Left renal cortex interstitium (tissue), 4 donors: ENCODE measurements at places on chromosomes 11 and 22.

- DNase-seq = no peak
Observed at GRCh38 chr22:33853200-33854097, 66.8 kb downstream of the LARGE1 start.

GRCh38 chr11:125690006-125690405 lies 9.4 kb upstream of the ACRV1 start:
- no peak for DNase-seq

- no peak for DNase-seq
Observed at GRCh38 chr11:76798202-76798581, 15.0 kb downstream of the TSKU start.

GRCh38 chr11:66015454-66015881 lies 3.7 kb downstream of the CST6 start:
- DNase-seq = no peak

GRCh38 chr11:120747850-120748814 lies 236.6 kb downstream of the GRIK4 start:
- DNase-seq = no peak

DNA sequence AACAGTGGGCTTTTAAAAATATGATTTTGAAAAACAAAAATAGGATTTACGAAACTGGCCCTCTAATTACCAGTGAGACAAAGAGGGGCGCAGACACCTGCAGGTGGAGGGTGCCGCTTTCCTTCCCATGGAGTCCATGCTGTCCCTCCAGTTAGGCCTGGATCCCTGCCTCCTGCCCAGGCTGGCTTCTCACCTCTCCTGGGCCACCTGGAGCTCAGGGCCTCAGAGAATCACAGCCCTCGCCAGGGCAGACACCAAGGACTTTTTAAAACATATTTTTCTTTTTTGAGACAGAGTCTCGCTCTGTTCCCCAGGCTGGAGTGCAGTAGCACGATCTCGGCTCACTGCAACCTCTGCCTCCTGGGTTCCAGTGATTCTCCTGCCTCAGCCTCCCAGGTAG lies 1437.2 kb downstream of the TBC1D22A start:
- DNase-seq = no peak

- no peak for DNase-seq
Observed at GRCh38 chr11:118528511-118528910, 1.2 kb downstream of the TTC36 start.

DNA sequence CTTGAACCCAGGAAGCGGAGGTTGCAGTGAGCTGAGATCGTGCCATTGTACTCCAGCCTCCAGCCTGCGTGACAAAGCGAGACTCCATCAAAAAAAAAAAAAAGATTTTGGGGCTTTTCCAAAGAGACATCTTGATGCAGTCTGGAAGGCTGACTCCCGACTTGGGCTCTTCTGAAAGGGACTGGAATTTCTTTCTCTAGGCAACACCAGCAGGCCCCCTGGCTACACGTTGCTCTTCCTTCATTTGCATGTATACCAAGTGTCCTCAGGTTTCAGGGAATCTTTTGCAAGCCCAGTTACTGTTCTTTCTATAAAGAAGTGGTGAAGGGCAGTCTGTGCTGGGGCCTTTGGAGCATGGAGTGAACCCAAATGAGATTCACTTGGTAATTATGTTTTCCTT lies 211.0 kb downstream of the GRIK4 start:
- no peak for DNase-seq

DNA sequence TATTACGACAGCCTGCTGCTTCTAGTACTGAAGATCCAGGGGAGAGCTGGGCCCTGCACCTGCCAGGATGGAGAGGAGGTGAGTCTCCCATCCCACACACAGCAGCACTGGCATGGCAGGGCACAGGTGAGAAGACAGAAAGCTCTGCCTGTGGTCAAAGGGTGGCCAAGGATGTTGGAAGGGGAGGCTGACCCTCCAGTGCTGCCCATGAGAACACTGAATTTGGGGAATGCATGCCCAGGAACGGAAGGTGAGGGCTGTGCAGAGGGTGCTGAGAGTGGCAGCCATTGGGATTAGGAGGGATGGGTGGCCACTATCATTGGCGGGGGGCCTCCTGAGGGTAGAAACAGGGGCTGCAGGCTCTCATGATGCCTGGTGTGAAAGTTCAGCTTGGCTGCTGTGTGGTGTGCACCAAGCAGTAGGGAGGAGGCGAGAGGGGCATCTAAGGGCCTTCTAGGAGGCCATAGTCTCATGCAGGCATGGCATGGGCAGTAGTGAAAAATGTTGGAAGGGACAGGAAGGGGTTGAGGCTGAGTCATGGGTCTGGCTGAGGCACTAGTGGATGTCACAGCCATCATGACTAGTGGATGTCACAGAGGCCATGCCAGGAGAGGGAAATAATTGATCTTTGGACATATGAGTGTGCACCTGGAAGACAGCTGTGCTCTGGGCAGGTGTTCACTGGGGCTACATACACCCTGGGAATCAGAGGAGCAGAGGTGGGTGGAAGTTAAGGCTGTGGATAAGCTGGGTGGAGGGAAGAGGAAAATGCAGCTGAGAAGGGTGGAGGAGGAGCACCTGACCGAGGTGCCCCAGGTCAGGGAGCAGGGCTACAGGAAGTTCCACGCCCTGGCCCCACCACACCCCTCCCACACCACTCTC lies 2.5 kb upstream of the LRRC74B start:
- DNase-seq = no peak

DNA sequence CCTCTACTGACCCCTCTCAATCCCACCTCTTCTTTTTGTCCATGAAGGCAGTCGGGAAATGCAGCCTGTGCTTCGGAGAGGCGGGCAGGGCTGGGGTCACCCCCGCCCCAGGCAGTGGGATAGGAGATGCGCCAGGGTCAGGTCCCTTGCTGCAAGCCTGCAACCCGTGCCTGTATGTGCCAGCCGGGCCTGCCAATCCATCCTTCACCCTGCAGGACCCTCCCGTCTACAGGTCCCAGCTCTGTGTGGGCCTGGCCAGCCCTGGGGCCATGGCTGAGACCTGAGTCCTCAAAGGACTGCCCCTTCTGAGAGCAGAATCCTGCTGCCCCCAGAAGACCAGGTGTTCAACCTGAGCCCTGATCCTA lies 10.9 kb downstream of the ASCL2 start:
- DNase-seq = no peak

GRCh38 chr11:8015753-8016239 lies 28.7 kb downstream of the EIF3F start:
- DNase-seq = no peak

DNA sequence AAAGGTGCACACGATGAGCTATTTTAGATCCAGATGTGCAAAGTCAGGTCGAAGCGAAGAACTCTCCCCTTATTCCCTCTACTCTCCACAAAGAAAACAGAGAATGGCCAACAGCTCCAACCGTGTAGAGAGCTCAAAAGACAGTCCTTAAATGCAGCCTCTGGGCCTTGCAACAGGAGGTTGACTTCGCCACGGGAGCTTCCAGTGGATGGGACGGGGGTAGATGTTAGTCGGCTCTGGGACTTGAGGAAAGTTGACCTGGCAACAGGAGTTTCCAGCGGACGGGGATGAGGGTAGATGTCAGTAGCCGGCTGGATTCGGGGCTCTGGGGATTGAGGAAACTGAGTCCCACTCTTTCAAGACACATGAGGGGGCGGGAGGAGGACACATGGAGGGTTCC lies 450.4 kb downstream of the BRD1 start:
- no peak for DNase-seq

DNA sequence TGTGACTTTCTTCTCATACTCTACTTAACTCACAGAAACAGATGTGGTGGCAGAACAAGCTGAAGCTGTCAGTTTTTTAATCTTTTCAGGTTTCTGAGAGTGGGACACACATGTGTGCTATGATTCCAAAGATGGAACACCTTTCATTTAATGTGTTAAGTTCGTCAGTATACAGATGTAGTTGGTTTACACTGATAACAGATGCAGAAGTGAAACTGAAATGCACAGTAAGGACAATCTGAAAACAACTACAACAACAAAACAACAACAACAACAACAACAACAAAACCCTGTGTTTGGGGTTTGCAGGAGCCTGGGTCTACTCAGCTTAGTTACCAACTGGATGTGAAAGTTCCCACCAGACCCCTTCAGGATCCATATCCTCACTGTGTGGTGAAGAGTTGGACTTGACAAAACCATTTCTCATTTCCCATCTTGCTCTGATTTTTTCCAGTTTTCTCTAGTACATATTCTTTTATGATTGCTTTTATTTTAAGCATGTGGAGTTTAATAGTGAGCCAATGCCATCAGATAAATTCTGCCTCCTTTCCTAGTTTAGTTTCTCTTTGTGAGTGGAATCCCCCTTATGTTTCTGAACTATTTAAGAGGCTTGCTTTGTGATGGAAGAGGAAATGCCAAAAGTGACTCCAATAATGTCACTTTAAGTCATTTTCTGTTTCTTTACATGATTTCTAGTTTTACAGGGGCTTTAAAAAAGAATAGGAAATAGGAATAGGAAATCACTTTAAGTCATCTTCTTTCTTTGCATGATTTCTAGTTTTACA lies 47.8 kb downstream of the ARHGAP42 start:
- no peak for DNase-seq

- DNase-seq = no peak
Observed at GRCh38 chr11:67213178-67213621, 53.1 kb upstream of the GRK2 start.

DNA sequence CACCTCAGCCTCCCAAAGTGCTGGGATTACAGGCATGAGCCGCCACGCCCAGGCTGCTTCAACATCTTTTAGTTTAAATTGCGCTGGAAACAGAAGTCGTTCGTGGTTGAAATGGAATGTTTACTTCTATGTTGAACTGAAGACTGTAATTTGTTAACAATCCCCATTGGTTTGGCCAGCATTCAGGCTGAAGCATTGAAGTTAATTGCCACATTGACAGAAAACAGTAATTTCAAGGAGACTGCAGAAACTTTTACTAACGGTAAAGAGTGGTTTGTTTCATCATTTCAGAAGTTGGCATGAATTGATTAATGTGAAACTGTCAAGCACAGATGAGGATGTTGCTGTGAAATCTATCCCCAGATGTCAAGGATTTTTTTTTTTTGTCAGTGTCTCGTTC lies 14.2 kb downstream of the AP5B1 start:
- no peak for DNase-seq

GRCh38 chr11:123298488-123299447 lies 103.7 kb upstream of the CLMP start:
- DNase-seq = no peak

- no peak for DNase-seq
Observed at GRCh38 chr11:6682591-6682935, 577 bp downstream of the MRPL17 start.

DNA sequence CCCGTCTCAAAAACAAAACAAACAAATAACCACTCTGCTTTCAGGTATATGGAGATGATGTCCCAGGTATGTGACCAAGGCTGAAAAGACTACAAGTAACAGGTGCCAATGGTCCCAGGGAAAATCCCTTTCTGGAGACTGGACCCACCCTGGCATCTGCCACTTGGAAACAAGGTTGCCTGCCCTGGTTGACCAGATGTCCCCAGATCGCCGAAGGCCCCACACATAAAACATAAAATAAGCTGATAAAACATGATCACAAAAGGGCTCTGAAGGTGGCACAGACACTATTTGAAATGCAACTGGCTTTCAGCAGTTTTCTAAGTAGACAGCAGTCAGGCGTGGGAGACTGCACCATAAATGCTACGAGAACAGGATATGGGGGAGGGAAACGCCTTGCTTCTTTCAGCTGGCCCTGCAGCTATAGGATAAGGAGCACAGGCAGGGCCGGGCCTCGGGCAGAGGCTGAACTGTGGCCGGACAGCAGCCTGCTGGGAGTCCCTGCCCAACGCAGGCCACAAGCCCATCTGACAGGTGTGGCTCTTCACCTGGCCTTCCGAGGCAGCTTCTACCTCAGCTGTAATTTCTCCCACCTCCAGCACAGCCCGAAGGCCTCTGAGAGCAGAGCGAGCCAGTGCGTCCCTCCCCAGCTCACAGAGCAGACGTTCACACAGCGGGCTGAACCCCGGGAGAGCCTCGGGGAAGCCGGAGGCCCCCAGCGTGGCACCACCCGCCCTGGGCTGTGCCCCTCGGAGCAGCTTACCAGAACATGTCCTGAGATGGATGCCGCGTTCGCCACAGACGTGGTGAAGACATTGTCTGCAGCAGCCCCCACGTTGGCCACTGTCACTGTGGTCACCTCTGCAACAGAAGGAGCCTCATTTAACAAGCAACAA lies 4.0 kb downstream of the DEAF1 start:
- DNase-seq = no peak

DNA sequence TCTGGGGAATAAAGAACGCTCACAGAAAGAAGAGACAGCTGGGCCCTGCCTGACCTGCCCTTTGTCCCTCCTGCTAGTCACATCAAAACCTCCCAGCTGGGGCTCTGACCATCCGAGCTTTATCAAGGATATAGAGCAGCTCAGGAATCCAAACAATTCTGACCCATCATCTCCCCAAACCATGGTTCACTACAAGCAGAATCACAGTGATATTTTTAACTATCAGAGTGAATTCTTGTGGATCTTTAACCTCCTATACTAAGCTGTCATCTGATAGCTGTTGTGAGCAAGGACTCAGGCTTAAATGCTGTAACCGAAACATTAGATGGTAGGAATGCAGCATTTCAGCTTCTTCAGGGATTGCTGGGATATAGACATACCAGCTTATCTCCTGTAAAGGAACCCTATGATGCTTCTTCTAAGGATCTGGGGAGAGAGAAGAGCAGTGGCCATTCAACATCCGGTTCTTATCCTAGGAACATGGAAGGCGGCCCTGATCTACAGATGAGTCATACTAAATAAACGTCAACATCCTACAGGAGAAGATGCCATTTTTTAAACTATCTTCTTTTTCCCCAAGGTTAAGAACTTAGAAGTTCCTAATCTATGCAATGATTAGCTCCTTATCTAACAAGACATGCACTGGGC lies 84.7 kb upstream of the AKIP1 start:
- no peak for DNase-seq

DNA sequence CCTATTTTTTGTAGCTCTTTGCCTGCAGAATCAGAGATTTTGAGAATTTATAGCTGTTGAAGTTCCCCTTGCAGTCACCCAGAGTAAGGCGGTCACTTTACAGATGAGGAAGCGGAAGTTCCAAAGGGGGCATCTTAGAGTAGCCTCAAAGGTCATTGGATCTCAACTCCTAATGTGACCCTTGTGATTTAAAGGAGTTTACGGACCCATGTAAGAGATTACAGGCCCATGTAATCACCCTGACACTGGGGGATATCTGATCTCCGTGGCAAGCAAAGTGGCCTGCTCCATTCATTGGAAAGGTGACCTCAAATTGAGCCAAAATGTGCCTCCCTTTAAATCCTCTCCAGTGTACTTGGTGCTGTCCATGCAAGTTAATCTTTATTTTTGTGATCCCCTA lies 15.7 kb downstream of the P2RX3 start:
- no peak for DNase-seq

DNA sequence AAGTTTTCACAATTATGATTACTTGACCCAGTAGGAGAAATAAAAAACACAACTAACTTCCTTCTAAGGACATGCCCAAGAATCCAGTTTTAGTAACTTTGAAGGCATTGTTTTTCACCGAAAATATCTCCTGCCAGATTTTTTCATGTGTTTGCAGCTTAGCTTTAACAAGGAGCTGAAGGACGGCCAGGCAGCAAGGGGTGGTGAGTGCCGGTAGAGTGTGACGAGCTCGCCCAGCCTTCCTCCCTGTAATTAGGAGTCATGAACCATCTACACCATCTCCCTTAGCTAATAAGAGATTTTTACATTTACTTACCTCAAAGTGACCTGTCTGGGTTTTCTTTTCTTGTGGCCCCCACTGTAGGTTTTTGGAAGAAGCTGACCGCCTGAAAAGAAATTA lies 72.0 kb downstream of the BMAL1 start:
- DNase-seq = no peak
